ENCODE measurements at places on chromosomes 12 and 14. TPM values are rescaled to one million over a fixed set of nuclear protein-coding genes. Genes with fewer than 3 reads are reported as not detected.
A peak's percentile ranks its signal among the peaks of the same experiment; 100 is the strongest.

The TBX3 gene
- 7.4 TPM for total RNA-seq

The ATP23 gene
- 13.5 TPM for total RNA-seq

DNA sequence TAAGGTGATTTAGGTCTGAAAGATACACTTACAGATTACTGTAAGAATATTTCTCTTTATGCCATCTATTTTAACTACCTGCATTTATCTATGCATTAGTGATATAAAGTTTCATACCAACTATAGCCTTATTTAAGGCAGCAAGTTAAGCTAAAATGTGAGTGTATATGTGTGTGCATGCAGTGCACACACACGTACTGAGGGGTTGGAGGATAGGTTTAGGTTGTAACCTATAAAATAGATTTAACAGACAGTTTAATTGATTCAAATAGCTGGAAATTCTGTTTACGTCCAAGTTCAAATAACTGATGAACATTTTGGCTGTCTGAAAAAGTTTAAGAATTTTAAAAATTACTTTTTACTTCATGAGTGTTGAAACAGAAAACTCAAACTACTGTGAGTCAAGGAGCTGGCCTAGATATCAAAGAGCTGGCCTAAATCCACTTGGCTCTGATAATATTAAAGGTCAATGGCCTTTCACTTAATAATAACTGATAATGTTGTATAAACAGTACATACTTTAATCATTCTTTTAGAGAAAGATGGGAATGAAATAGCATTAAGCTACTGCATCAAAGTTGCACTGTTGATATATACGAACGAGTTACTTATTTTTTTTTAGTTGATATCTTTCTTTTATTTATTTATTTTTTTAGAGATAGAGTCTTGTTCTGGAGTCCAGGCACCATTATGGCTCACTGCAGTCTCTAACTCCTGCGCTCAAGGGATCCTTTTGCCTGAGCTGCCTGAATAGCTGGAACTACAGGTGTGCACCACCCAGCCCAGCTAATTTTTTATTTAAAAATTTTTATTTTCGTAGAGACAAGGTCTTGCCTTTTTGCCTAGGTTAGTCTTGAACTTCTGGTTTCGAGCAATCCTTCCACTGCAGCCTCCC is 13.8 kb upstream of the KCNJ8 start:
- no peak overlapping the region for H3K4me3 ChIP-seq
- no peaks in the 10 kb centered on the region for H3K27me3 ChIP-seq
- no peaks in the 10 kb centered on the region for H3K4me1 ChIP-seq
- no peak for DNase-seq

DNA sequence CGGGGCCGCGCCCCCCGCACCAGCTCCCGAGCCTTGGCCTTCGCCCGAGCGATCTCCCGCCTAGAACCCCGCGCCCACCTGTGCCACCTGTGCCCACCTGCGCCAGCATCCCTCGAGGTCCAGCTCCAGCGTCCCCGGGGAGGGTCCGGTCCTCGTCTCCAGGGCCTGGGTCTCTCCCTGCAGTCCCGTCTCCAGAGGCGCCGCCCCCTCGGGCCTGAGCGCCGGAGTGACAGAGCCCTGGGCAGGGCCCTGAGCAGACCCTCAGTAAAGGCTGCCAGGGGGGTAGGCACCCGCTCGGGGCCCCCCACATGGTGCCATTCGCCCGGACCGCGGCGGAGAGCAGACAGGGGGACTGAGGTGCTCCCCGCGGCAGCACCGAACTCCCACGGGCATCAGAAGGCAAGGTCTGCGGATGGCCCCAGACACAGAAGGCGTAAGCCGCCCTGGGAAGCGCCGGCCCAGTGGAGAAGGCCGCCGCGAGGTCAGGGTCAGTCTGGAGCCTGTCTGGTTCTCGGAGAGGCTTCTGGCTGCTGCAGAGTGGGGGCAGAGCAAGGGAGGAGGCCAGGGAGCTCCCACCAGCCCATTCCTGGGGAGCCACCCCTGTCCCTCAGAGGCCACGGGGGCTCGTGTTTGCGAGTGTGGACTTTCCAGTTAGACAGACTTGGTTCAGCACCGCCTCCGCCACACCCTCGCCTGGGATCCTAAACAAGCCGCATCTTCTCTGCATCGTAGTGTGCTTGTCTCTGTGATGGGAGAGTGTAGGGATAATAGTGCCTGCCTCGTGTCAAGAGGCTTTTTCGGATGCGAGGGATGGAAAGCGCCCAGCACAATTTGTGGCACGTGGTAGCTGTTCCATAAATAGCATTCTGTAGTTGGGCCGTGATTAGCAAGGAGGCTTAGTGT is 1.1 kb upstream of the PPP1R13B start:
- peak; percentile 65 for DNase-seq
- peak overlapping the region; percentile 85 for H3K4me3 ChIP-seq
- peaks cover 9% of the 10 kb centered on the region for H3K4me1 ChIP-seq
- H3K27me3 ChIP-seq: no peaks in the 10 kb centered on the region
- H3K36me3 ChIP-seq: no peaks in the 10 kb centered on the region
- peak overlapping the region; percentile 86 for H3K27ac ChIP-seq

- DNase-seq: no peak
- H3K27ac ChIP-seq: no peak overlapping the region
- no peaks in the 10 kb centered on the region for H3K27me3 ChIP-seq
- H3K36me3 ChIP-seq: no peaks in the 10 kb centered on the region
Measured at GRCh38 chr12:130574402-130574801, 141.7 kb downstream of the RIMBP2 start.

- DNase-seq: no peak
- H3K27me3 ChIP-seq: no peaks in the 10 kb centered on the region
- H3K27ac ChIP-seq: no peak overlapping the region
- no peaks in the 10 kb centered on the region for H3K36me3 ChIP-seq
Measured at GRCh38 chr12:57042695-57043094, 7.2 kb downstream of the MYO1A start.

DNA sequence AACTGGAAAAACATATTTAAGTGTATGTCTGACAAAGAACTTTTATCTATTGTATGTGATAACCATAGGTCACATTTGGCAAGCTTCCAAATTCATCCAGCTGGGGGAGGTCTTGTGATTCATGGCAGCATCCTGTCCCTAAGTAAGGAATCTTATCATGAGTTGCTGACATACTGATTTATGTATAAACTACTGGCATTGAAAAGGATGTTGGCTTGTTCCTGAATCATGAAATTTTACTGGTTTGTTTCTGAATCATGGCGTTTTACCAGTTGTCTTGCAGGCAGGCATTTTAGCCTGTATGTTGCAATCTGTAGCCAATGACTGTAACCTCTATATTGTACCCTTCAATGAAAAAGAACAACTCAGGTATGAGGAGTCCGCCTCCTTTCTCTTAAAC is 244.8 kb downstream of the IPO8 start:
- no peak overlapping the region for H3K27ac ChIP-seq
- H3K27me3 ChIP-seq: no peaks in the 10 kb centered on the region
- no peaks in the 10 kb centered on the region for H3K36me3 ChIP-seq
- H3K4me3 ChIP-seq: no peak overlapping the region

DNA sequence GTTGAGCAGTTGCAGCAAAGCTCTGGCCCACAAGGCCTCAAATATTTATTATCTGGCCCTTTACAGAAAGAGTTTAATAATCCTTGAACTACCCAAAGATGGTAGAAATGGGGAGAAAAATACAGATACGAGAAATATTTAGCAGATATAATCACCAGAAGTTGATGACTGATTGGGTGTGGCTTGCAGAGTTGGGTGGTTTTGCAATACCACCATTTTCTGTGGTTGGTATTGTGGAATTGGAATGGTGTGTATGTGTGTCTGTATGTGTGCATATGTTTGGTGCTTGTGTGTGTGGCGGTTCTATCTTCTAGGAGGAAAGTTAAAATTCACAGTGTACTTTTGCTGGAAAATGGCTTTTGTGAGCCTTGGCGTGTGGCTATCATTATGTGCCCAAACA is 85.4 kb upstream of the MANSC4 start:
- DNase-seq: no peak
- no peaks in the 10 kb centered on the region for H3K36me3 ChIP-seq
- no peak overlapping the region for H3K27ac ChIP-seq
- H3K4me1 ChIP-seq: no peaks in the 10 kb centered on the region

DNA sequence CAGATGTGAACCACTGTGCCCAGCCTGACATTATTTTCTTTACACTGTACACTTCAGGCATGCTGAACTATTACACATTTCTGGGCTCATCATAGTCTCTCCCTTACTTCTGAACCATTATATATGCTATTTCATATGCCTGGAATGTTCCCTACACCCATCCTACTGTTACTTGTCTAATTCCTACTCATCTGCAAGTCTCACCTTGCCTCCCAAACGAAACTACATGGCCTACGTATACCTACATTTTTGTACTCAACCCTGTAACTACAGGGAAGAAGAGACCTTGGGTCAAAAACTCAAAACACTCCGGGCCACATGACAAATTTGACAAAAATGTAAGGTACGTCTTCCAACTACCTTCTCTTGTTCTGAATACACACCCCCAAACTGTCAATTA is 9.5 kb upstream of the EEA1 start:
- H3K36me3 ChIP-seq: no peaks in the 10 kb centered on the region
- H3K27me3 ChIP-seq: no peaks in the 10 kb centered on the region
- no peak for DNase-seq
- no peak overlapping the region for H3K4me3 ChIP-seq
- H3K4me1 ChIP-seq: no peaks in the 10 kb centered on the region

DNA sequence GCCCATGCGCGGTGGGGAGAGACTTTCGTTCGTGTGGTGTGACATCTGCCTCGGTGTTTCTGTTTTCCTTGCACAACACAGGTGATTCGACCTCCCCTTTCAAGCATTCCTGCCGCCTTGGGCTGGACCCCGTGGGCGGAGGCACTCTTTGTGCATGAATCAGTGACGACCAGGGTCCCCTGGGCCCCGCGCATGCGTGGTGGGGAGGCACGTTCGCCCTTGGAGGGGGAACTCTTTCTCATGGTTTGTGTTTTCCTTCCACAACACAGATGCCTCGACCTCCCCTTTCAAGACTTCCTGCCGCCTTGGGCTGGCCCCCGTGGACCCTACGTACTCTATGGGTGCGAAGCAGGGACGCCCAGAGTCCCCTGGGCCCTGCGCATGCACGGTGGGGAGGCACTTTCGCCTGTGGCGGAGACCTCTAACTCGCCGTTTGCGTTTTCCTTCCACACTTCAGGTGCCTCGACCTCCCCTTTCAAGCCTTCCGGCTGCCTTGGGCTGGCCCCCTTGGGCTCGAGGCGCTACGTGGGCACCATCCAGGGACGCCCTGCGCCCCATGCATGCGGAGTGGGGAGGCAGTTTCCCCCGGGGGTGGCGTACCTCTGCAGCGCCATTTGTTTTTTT is 340.9 kb downstream of the ALG10 start:
- peaks cover 4% of the 10 kb centered on the region for H3K27me3 ChIP-seq
- H3K36me3 ChIP-seq: no peaks in the 10 kb centered on the region
- H3K27ac ChIP-seq: no peak overlapping the region
- no peak for DNase-seq
- H3K4me1 ChIP-seq: no peaks in the 10 kb centered on the region

GRCh38 chr14:99809859-99810558 is 16.8 kb downstream of the EML1 start:
- peaks cover 20% of the 10 kb centered on the region for H3K4me1 ChIP-seq
- H3K4me3 ChIP-seq: no peak overlapping the region
- H3K27ac ChIP-seq: peak overlapping the region; percentile 61
- H3K36me3 ChIP-seq: no peaks in the 10 kb centered on the region
